Thoracic aorta (tissue), 2 donors: ENCODE measurements at places on chromosomes 11 and 22.

DNA sequence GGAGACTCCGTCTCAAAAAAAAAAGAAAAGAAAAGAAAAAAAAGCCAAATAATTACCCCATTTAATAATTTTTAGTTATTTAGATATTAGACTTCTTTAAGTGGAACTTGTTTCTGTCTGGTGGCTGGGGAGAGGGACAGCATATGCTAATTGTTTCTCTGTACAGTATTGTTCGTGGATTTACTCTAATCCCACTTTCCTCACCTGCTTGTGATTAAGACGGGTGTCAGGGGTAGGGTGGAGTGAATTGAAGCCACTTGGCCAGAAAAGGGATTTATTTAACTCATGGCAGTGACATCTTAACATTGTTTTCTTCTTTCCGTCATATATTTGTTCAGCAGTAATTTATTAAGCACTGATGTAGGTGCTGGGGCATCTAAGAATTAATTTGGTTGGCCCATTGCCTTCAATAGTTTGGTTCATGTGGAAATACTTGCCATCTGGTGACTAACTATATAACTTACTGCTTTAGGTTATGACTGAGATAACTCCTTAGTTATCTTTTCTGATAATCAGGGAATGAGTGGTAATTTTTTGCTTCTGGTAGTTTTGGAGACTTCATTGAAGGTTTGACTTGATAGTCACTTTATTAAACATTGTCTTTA lies 4.6 kb downstream of the TNRC6B start:
- DNase-seq = no peak

GRCh38 chr11:30025396-30026139 lies 8.7 kb upstream of the KCNA4 start:
- no peak for DNase-seq

DNA sequence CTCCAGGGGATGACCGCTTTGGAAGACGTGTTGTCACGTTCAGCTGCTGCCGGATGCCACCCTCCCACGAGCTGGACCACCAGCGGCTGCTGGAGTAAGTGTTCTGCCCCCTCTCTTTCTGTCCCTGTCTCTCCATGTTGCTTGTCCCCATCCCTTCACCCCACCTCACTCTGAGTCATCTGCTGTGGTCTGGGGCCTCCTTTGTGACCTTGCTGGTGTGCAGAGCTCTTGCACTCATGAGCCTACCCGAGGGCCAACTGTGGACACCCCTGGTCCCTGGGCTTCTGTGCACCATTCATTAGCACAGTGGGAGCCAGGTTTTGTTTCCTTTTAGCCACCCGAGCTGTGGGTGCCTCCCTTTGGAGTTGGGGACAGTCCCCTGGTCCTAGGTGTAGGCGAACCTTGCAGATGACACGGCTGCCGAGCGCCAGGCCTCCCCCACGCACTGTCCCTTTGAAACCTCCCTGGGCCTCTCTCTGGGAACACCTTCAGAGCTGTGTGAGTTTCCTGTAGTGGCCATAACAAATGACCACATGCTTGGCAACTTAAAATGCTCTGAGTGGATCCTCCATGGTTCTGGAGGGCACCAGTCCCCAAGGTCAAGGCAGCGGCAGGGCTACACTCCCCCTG lies 49.8 kb downstream of the ARHGAP8 start:
- no peak for DNase-seq

GRCh38 chr11:10309163-10310093 lies 4.6 kb downstream of the ADM start:
- DNase-seq = no peak

- no peak for DNase-seq
Measured at GRCh38 chr22:41521126-41521525, 23.1 kb downstream of the POLR3H start.

DNA sequence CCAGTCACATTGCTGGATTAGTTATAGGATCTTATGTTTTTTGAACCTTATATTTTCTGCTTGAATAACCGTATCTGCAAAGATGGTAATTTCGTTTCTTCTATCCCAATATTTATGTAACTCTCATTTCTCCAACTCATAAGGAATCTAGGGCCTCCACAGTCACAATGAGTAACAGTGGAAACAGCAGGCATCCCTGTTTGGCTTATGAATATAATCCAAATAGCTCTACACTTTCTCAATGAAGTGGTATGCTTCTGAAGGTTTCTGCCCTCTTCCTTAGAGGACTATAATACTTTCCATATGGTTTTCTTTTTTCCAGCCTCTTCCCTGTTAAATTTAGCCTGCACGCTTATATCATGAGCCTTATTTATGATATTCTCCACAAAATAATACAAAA lies 16.5 kb downstream of the ATP6V1E1 start:
- no peak for DNase-seq

GRCh38 chr11:94728541-94728940 lies 39.6 kb upstream of the AMOTL1 start:
- DNase-seq = no peak

DNA sequence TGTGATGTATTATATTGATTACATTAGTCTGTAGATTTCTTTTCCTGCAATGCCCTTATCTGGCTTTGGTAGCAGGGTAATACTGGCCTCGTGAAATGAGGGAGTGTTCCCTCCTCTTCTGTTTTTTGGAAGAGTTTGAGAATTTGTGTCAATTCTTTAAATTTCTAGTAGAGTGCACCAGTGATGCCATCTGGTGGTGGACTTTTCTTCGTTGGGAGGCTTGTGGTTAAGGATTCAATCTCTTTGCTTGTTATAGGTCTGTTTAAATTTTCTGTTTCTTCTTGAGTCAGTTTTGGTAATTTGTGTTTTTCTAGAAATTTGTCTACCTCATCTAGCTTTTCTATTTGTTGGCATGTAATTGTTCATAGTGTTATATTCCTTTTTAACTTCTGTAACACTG lies 18.9 kb downstream of the SHANK3 start:
- DNase-seq = no peak

GRCh38 chr22:24989541-24989951 lies 37.0 kb downstream of the KIAA1671 start:
- DNase-seq = no peak

DNA sequence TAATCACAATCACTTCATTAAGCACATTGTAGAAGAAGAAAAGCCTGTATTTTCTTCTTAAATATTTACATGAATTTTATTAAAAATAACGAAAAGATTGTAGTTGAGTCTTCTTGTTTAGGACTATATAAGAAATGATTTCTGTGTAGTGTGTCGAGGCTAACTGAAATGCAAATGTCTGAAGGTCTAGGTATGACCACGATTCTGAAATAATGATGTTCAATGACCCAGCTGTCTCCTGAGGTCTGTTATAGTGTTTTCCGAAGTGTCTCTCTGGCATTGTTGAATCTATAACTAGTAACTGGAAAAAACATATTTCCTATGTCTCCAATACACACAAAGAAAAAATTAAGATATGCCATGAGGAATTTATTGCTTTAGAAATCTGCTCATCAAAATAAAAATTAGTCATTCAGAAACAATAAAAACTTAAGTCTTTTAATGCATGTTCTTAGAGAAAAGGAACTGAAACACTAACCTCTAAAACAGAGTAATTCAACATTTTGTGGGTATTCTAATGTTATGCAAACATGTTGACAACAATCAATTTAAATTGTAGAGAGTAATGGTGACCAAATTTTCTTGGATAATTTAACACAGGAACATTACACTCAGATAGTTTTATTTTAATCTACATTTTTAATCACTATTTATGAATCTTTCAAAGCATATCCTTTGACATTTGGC lies 55.0 kb downstream of the CASP12 start:
- no peak for DNase-seq

GRCh38 chr22:47270463-47271135 lies 508.1 kb downstream of the TBC1D22A start:
- DNase-seq = no peak

DNA sequence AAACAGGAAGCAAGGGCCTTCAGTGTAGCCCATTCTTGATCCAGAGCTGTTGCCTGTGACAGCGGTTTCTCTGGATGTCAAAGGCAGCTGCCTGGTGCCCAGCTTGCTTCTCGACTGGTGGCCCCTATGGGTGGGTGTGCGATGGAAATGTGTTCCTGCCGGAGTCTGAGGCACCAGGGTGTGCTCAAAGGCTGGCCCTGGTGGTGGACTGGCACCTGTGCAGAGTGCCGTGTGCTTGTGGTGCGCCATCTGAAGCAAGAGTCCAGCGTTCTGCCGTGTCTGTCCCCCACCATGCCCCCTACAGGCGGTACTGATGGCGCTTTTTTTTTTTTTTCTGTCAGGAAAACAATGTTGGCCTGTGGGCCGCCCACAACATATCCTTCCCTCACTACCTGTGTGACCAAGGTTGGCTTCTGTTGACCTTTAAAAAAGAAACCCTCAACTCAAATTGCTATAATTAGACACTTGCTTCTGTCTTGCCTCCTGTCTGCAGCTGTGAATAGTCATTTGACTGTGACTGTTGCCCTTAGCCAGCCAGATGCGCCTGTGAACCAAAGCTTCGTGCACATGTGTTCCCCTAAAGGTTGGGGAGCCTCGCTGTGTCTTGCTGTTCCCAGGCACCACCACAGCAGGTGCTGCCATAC lies 4.7 kb upstream of the RANBP1 start:
- DNase-seq = no peak

DNA sequence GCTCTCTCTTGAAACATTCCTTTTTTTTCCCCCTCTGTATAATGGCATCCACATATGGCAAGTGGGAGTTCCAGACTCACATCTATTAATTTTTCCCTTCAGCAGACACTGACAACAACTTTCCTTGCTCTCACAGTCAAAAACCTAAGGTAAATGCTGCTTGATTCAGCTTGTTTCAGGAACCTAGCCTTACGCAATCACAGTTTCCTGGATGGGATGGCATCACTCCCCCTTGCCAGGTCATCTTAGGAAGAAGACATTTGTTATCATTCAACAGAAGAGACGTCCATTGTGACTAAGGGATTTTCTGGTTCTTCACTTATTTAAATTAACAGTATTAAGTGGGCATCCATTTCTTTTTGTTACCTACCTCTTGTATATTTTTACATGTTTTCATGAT lies 112.0 kb upstream of the PDGFD start:
- no peak for DNase-seq

- DNase-seq = no peak
Measured at GRCh38 chr11:64801158-64801464, 1.9 kb downstream of the MAP4K2 start.

DNA sequence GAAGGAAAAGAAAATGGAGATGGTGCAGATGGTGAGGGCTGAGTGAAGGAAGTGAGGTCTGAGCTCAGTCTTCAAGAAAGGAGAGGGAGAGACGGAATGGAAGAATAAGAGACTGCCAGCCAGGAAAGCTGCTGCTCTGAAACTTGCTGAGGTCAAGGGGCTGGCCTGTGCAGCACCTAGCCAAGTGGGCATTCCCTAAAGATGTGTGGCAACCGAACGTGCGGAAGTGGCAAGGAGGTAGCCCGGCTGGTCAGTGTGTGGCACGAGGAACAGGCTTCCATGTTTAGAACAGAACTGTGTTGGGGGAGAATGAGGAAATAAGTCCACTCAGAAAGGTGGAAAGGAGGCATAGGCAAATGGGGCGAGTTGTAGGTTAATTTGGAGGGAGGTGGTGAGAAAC lies 7.6 kb upstream of the IGSF9B start:
- DNase-seq = no peak

- no peak for DNase-seq
Measured at GRCh38 chr11:91624021-91624420, 600.6 kb upstream of the FAT3 start.

DNA sequence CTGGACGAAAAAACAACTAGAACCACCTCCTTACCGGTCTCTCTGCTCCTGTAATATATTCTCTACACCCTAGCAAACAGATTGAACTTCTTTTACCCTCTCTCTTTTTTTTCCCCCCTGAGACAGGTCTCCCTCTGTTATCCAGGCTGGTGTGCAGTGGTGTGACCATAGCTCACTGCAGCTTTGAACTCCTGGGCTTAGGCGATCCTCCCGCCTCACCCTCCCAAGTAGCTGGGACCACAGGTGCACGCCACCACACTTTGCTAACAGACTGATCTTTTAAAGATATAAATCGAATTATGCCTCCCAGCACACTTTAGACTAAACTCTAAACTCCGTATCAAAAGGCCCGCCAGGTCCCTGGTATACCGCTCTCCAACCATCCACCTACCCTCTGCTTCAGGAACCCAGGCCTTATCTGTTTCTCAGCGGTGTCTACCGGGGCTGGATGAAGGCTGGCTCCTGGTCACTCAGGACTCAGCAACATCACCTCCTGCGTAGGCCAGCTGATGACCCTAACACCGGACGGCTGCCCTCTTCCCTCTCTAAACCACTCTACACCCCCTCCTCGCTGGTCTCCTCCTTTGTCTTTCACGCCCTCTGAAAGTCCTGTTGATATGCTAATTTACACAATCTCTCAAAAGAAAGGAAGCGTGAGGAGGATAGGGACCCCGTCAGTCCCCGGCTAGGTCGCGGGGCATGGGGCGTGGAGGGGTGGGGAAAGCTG lies 745 bp downstream of the C22orf39 start:
- no peak for DNase-seq

DNA sequence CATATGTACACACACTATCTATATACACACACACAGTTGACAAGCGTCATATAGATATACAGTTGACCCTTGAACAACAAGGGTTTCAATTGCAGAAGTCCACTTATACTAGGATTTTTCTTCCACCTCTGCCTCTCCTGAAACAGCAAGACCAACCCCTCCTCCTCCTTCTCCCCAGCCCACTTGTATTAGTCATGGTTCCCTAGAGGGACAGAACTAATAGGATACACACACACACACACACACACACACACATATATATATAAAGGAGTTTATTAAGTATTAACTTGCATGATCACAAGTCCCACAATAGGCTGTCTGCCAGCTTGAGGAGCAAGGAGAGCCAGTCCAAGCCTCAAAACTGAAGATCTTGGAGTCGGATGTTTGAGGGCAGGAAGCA lies 92.9 kb downstream of the DHCR7 start:
- DNase-seq = no peak

DNA sequence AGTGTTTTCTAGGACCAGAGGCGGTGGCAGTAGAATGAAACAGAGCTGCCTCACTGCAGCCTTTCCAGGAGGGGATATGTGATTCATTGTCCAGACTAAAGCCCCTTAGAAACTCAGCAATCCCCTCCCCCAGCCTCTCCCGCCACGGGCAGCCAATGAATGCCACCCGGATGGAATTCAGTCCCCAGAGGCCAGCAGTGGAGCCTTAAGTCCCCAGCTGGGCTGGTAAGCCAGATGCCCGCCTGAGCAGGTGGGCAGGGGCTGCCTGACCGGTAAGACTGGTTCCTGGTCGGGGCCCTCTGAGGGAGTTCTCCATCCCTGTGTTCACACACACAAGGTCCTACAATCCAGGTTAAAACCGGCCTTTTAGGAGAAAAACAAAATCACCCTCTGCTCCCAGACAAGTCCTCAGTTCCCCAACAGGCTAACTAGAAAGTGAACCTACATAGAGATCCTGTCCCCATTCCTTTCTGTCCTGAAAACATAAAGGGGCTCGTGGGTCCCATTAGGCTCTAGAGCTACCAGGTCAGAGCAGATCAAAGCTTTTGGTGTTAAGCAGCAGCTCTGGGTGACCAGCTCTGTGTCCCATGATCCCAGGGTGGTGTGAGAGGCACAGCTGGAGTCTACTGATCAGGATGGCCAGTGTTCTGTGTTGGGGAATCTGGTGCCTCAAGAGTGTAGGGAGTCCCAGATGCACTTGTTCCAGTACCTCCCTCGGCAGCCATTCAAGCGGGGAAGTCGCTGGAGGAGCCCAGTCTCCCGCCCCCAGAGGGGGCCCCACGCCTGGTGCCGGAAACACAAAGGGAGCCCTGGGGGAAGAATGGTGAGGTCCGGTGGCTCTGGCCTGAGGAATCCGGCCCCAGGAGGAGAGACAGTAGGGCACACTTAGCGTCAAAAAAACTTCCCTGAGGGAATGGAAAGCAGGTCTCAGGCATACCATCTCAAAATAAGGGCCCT lies 2.6 kb downstream of the PATZ1 start:
- DNase-seq = no peak

- no peak for DNase-seq
Measured at GRCh38 chr22:28629420-28630176, 50.0 kb downstream of the TTC28 start.
